Motor neuron (in vitro differentiated cells): ENCODE measurements at places on chromosomes 7 and 10.

- ATAC-seq: no peak
These were observed 110.9 kb upstream of the LANCL2 start for GRCh38 chr7:55254242-55254595.

DNA sequence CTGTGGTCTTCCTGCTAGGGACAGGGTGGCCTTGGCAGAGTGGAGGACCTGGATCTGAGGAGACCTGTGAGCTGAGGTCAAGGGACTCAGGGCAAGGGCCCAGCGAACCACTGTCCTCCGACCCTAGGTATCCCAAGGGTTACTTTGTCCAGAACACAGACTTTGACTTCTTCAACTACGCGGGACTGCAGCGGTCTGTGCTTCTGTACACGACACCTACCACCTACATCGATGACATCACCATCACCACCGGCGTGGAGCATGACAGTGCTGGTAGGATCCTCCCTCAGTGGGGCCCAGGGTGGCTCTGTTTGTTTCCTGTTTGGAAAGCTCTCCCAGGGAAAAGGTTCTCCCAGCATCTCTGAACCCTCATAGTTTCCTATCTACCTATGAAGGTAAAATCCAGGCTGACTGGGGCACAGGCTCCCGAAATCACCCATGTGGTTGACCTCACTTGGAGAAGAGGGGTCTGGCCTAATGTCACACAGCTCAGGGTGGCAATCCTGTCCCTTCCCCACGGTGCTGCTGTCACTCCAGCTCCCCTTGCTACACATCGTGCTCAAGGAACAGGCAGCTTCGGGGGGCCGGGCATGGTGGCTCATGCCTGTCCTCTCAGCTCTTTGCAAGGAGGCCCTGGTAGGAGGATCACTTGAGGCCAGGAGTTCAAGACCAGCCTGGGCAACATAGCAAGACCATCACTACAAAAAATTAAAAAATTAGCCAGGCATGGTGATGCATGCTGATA, 57.6 kb downstream of the ZNF727 start:
- ATAC-seq: no peak

- ATAC-seq: no peak
These were observed 26.6 kb downstream of the BAIAP2L1 start for GRCh38 chr7:98374285-98374680.

- ATAC-seq: no peak
These were observed 477.3 kb downstream of the SDK1 start for GRCh38 chr7:3778345-3778744.

- ATAC-seq: peak; percentile 96
These were observed 75.5 kb downstream of the MACC1 start for GRCh38 chr7:20141666-20142065.

- ATAC-seq: no peak
These were observed 6.1 kb upstream of the CAV2 start for GRCh38 chr7:116493449-116493848.

- ATAC-seq: no peak
These were observed 338.5 kb downstream of the MDFIC start for GRCh38 chr7:115260381-115260780.

DNA sequence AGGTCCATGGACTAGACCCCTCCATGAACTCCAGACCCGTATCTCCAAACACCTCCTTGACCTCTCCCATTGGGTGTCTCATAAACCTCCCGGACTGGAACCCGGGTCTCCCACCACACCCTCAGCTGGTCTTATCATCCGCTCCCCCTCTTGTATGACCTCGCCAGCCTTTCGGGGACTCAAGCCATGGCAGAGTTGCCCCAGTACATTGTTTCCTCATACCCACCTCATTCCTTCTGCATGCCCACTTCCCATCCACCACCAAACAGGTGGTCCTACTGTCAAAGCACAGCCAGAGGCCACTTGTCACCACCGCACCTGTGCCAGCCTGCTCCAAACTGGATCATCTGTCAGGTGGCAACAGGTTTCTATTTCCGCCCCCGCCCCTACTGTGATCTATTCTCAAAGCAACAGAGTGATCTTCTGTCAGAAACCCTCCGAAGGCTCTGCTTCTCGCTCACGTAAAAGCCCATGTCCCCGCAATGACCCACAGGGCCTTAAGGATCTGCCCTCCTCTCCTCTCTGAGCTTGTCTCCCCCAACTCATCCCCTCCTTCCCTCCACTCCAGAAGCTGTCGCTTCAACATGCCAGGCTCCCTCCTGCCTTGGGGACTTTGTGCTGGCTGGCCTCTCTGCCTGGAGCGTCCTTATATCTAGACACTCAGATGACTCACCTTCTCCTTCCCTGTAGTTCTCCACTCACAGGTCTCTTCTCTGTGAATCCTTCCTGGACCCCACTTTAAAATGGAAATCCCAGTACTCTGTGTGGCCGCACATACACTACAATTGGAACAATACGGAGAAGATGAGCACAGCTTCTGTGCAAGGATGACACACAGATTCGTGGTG, 22.8 kb upstream of the PRKAG2 start:
- no peak for ATAC-seq

DNA sequence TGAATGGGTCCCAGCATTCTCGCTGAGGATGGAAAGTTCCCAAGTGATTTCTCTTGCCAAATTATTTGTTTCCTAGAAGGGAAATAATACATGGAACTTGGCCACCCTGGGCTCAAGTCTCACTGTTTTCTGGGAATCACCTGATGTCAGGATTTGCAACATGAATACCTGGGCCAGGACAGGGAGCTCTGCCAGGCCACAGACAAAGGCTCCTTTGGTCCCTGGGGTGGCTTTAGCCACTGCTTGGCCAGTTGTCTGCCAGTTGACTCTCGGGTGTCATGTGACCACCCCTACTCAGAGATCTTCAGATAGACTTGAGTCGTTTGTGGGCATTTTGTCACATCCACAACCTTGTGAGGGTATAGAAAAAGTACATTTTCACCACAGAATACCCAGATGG, 258.0 kb upstream of the HABP2 start:
- no peak for ATAC-seq

GRCh38 chr7:27688646-27689045, 26.0 kb upstream of the HIBADH start:
- ATAC-seq: no peak

- no peak for ATAC-seq
These were observed 23.6 kb downstream of the INPP5F start for GRCh38 chr10:119749455-119749854.

GRCh38 chr10:23557777-23558176, 118.9 kb downstream of the OTUD1 start:
- ATAC-seq: no peak

DNA sequence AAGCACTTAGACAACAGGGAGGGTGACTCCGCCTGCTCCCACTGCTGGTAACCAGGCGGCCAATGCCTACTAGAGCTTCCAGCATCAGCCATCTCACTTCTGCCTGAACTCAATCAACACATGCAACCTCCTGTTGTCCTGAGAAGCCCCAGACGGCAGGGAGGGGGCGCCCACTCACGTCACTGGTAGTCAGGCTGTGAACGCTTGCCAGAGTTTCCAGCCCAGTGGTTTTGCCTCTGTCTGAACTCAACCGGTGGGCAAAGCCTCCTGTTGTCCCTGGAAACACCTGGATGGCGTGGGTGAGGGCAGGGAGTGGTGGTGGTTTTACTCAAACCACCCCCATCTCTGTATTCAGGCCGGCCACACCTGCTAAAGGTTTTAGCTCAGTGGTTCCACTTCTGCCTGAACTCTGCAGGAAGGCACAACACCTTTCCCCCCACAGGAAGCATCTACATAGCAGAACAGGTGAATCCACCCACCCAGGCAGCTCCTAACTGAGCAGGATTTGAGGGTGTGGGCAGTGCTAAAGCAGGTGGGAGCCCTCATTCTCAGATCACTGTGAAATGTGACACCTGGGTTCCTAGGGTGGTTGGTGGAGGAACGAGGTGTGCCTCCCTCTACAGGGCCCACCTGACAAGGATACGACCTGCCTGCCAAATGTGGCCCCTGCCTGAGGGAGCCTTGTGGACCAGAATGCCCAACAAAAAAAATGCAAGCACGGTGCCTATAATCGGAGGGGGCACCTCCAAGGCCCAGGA, 563.0 kb upstream of the SEMA3D start:
- no peak for ATAC-seq

- ATAC-seq: no peak
These were observed 36.9 kb upstream of the IKZF1 start for GRCh38 chr7:50267525-50268041.

GRCh38 chr7:117873310-117874190, at the start of gene CTTNBP2:
CTTNBP2 (minus strand) TSS chr7:117873441; CDS start chr7:117873415, 26 bp downstream.
- ATAC-seq: peak; percentile 80

- ATAC-seq: no peak
These were observed 1.5 kb upstream of the RALA start for GRCh38 chr7:39621784-39622411.

GRCh38 chr7:42605406-42606192, 306.3 kb downstream of the C7orf25 start:
- no peak for ATAC-seq

GRCh38 chr7:45691155-45691656, 117.0 kb downstream of the ADCY1 start:
- ATAC-seq: no peak

DNA sequence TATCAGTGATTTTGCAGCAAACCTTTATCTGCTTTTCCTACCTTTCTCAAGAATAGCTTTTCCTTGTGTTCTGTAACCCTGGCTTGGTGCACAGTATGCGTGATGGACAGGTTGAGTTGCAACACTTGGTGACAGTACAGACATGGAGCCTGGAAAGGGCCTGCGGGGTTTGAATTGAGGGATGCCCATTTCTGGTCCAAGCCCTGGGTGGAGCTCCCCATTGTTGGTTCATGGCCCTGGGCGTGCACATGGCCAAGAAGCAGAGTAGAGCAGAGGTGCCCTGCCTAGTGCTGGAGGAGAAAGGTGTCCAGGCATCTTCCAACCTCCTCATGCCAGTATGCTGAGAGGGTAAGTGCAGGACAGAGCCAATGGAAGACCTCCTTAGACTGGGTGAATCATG, 106.6 kb upstream of the MKLN1 start:
- no peak for ATAC-seq

DNA sequence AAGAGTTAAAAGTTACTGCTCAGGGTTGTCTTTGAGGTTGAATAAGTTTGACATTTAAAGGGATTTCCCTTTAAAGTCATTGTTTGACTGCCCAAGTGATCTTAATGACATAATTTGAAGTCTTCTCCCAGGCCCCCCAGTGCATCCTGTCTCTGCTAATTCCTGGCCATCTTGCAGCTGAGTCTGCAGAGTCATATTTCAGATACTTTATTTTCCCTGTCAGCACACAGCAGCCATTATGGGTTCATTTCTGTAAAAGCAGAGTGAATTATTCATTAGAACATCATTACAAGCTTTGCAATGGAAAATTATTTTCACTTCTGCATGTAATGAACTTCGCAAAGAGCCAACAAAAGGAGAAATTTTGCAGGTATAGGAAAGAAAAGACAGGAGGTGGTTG, 536.6 kb downstream of the GALNT17 start:
- ATAC-seq: no peak

GRCh38 chr10:99976886-99977665, 32.7 kb downstream of the DNMBP start:
- peak; percentile 46 for ATAC-seq

DNA sequence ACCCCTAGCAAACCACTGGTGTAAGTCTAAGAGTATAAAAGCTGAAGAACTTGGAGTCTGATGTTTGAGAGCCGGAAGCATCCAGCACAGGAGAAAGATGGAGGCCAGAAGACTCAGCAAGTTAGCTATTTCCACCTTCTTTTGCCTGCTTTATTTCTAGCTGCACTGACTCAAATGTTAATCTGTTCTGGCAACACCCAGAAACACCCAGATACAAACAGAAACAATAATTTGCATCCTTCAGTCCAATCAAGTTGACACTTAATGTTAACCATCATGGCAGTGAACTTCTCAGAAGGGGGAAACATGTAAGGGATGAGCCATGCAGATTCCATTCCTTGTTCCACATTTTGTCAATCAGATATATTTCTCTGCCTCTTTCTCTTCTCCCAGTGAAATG, 101.8 kb upstream of the FERD3L start:
- ATAC-seq: no peak

DNA sequence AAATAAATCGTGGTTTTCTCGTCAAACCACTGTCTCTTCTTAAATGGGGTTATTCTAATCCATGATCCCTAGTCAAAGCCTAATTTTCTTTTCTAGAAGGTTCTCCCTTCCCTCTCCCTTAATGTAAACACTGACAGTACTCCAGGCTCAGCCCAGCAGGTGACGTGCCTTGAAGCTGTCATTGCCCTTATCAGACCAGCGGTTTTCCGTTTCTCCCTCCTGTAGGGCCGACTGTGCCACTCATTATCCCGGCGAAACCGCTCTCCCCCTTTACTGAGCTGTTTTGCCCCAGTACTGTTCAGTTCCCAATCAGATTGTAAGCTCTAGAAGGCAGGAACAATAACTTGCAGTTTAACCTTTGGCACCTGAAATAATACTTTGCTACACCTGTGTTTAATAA, 153.5 kb upstream of the RHEB start:
- no peak for ATAC-seq

GRCh38 chr7:116706668-116707126, 34.7 kb downstream of the MET start:
- no peak for ATAC-seq

DNA sequence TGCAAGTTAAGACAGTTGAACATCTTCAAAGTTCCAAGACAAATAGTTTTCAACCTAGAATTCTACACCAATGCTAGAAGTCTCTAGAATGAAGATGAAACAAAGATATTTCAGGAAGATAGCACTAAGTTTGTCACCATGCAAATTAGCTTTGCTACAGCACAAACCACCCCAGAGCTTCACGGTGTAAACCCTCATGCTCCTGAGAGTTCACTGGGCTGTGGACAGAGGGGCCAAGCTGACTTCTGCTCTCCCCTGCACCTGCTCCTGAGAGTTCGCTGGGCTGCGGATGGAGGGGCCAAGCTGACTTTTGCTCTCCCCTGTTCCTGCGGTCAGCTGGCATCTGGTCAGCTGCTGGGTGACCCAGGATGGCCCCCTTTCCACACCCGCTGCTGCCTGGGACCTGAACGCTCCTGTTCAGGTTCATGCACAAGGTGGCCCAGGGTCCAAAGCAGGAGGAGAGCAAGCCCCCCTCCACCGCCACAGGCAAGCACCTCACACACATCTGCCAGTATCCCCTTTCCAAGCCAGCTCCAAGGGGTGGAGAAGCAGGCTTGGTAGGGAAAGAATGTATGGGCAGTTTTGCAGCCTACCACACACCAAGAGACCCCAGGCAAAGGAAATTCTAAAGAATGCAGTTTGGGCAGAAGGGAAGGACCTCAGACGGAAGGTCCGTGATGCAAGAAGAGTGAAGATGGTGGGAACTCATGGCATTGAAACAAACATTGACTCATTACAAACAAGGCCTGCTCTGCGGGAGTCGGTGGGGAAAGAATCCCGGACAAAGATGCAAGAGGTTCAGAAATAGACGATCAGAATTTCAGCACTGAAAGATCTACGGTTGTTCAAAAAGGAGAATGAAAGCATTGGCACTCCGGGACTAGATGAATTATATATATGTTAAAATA, 137.8 kb upstream of the PPP2R2D start:
- ATAC-seq: no peak

- ATAC-seq: no peak
These were observed 47.6 kb upstream of the AQP1 start for GRCh38 chr7:30864101-30864500.

GRCh38 chr7:50327443-50327842, 22.9 kb downstream of the IKZF1 start:
- no peak for ATAC-seq
